ENCODE measurements at places on chromosomes 5 and 9. TPM values are rescaled to one million over a fixed set of nuclear protein-coding genes. Genes with fewer than 3 reads are reported as not detected.

Gene CHMP5
- 217 TPM for total RNA-seq

Gene APBB3
- 0.54 TPM for total RNA-seq

Gene CATSPER3
- not detected for total RNA-seq

Gene SMIM32
- not detected for total RNA-seq

Gene SLC28A3
- total RNA-seq = 0.42 TPM

Gene PHYHD1
- not detected for total RNA-seq

Gene CYLC2
- not detected for total RNA-seq
